ENCODE measurements at places on chromosomes 4 and X. TPM values are rescaled to one million over a fixed set of nuclear protein-coding genes. Genes with fewer than 3 reads are reported as not detected.

DNA sequence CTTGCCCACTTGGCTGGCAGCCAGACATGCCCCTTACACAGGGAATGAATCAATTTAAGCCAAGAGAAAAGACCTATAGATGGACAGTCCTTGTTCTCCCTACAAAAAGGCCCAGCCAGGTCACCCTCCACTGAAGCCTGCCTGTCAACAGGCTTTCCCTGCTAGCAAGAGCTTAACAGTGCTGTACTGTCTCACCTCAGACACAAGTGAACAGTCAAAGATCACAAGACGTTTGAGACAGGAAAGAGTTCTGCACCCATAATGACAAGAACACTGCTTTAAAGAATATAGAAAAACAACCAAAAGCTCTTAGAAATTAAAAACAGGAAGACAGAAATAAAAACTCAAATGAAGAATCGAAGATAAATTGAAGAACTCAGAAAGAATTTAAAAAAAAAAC lies 4.6 kb downstream of the RNF175 start:
- peaks cover 12% of the 10 kb centered on the region for H3K27me3 ChIP-seq
- no peak for DNase-seq
- no peaks in the 10 kb centered on the region for H3K4me1 ChIP-seq

DNA sequence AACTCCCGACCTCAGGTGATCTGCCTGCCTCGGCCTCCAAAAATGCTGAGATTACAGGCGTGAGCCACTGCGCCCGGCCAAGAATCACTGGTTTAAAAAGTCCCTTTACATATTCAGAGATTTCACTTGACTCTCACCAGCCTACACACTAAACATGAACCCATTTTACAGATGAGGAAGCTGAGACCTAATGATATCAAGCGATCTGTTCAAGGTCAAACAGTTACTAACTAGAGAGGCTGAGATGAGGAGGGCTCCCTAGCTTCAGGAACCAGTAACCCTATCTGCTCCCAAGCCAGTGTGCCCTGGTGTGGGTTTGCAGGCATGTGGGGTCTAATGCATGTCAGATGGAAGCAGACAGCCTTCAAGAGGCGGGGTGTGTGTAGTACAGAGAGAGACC lies 59.6 kb upstream of the AFAP1 start:
- H3K27me3 ChIP-seq = peaks cover 26% of the 10 kb centered on the region
- H3K36me3 ChIP-seq = no peaks in the 10 kb centered on the region
- no peak for DNase-seq

DNA sequence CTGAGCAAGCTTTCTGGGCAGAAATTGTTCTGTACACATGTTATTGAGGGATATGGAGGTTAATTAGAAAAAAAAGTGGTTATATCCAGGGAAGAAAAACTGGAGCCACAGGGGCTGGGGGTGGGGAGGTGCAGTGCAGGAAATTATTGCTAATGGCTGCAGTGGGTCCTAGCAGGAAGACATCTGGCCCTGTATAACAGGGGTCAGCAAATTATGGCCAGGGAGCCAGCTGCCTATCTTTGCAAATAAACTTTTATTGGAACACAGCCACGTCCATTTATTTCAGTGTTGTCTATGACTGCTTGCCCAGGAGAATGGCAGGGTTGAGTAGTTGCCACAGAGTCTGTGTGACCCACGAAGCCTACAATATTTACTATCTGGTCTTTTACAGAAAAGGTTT lies 23.4 kb upstream of the PRPS2 start:
- H3K36me3 ChIP-seq = no peaks in the 10 kb centered on the region
- no peak overlapping the region for H3K27ac ChIP-seq
- no peak for DNase-seq
- no peak overlapping the region for H3K4me3 ChIP-seq
- H3K27me3 ChIP-seq = no peaks in the 10 kb centered on the region

GRCh38 chr4:5962416-5962815 lies 55.8 kb downstream of the C4orf50 start:
- peaks cover under 1% of the 10 kb centered on the region for H3K27me3 ChIP-seq
- H3K4me3 ChIP-seq = no peak overlapping the region
- no peak for DNase-seq
- no peaks in the 10 kb centered on the region for H3K4me1 ChIP-seq
- H3K36me3 ChIP-seq = no peaks in the 10 kb centered on the region

- DNase-seq = no peak
- no peak overlapping the region for H3K27ac ChIP-seq
- H3K36me3 ChIP-seq = no peaks in the 10 kb centered on the region
- no peak overlapping the region for H3K4me3 ChIP-seq
- peaks cover 8% of the 10 kb centered on the region for H3K4me1 ChIP-seq
- no peaks in the 10 kb centered on the region for H3K27me3 ChIP-seq
Observed at GRCh38 chr4:82711158-82711785, 87.3 kb downstream of the SCD5 start.

GRCh38 chrX:78106651-78106986 lies 2.6 kb downstream of the PGK1 start:
- no peak overlapping the region for H3K27ac ChIP-seq
- H3K4me3 ChIP-seq = peak overlapping the region; percentile 19
- peaks cover 16% of the 10 kb centered on the region for H3K4me1 ChIP-seq
- no peaks in the 10 kb centered on the region for H3K36me3 ChIP-seq

- H3K4me1 ChIP-seq = no peaks in the 10 kb centered on the region
- H3K4me3 ChIP-seq = no peak overlapping the region
- no peaks in the 10 kb centered on the region for H3K36me3 ChIP-seq
- no peaks in the 10 kb centered on the region for H3K27me3 ChIP-seq
- no peak overlapping the region for H3K27ac ChIP-seq
- no peak for DNase-seq
Observed at GRCh38 chrX:32745323-32745722, 466.0 kb downstream of the DMD start.

The IQCM gene
- polyA plus RNA-seq = not detected

Data from keratinocyte (primary cell).